ENCODE measurements at places on chromosomes 16 and 17. TPM values are rescaled to one million over a fixed set of nuclear protein-coding genes. Genes with fewer than 3 reads are reported as not detected.
A peak's percentile ranks its signal among the peaks of the same experiment; 100 is the strongest.

GRCh38 chr17:58665946-58666857 lies 25.6 kb downstream of the TEX14 start:
- no peak for DNase-seq

DNA sequence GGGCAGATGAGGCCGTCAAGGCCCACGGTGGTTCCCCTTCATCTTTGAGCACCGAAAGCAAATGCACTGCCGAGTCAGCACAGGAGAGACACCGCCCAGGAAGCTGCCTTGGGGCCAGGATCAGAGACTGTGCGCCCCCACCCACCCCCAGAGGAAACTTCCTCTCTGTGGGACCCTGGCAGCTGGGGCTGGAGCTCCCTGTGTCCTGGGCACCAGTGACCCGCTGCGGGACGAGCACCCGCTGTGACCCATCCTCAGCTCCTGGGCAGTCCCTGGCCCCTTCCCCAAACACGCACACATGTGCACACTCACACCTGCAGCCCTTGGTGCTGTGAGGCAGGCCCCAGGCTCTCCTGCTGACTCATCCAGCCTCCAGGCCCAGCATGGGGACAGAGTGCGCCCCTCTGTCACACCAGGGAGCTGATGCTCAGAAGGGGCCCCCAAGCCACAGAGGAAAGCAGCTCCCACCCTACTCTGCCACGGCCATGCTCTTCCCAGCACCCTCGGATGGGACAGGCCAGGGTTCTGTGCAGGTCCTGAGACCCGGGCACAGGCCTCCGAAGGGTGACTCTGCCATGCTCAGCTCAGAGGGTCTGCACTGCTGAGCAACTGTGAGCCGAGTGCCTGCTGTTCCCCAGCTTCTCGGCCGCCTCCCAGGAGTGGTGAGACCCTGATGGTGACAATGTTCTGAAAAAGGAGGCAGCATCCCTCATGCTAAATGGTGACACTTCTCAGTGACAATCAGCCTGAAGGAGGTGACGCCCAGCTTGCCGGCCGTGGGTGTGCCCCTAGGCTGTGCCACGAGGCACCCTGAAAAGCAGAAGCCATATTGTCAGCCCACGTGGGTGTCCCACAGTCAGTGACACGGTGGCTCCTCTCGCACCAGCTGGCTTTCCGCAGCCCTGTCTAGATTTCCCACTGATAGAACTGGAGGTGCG lies 3.6 kb downstream of the PIEZO1 start:
- peak; percentile 52 for DNase-seq

- peak; percentile 63 for DNase-seq
These were observed 186.7 kb downstream of the MSI2 start for GRCh38 chr17:57442914-57443571.

DNA sequence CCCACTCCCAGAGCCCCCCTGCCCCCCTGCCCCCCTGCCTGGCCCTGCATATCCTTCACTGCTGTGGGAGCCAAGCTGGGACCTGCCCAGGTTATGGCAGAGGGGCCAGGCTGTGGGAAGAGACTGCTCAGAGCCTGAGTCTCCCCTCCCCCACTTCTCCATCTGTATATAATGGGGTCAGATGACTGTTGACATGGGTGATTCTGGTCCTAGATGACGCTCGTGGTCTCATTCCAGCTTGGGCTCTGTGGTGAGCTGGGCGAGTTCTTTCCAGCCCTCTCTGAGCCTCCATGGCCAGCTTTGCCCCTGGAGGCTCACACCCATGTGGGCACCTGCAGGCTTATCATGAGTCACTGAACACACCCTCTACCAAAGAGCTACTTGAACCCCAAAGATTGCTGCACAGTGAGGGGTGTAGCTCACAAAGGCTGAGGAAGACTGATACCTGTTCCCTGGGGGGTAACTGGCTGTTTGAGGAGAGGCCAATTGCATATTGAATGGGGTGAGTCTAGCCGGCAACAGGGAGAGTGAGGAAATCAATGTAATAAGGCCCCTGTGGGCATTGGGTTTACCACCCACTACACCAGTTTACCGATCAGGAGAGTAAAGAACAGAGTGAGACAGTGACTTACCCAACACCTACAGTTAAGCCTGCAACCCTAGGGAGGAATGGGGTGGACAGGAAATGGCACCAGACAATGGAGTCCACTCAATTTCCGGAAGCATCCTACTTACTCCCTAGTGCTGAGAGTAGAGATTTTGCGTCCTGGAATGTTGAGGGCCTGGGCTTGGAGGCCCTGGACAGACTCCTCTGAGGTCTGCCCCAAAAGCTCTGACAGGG lies 4.2 kb upstream of the SREBF1 start:
- no peak for DNase-seq

The TNFRSF13B gene
- total RNA-seq = not detected

The MSLN gene
- not detected for total RNA-seq

The KRTAP9-2 gene
- not detected for total RNA-seq

The TBC1D3H gene
- total RNA-seq = not detected

All from CD4-positive, alpha-beta T cell (primary cell).